Progenitor cell of endocrine pancreas (in vitro differentiated cells): ENCODE measurements at places on chromosomes 7 and 10.

DNA sequence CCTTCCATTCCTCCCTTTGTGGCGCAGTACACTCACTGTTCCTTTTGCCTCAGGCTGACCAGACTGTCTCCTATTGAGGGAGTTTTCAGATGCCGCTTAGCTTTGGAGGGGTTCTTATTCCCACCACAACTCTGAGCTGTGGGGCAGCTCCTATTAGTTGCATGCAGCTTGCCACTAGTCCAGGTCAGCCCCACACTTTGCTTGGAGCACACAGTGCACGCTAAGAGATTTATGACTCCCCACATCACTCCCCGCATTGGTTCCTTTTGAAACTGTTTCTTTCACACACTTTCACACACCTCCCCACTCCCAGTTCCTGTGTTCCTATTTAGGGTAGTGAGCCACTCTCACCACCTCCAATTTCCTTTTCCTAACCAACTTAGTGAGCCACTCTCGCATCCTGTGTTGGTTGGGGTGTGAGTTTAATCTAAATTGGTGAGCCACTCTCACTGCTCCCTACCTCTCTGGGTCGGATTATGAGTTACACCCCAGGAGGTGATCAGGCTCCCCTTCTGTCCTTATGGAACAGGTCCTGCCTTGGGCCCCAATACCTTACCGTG, 10.4 kb upstream of the ZNF485 start:
- H3K4me1 ChIP-seq: peaks cover 17% of the 10 kb centered on the region
- DNase-seq: no peak
- H3K27me3 ChIP-seq: peaks cover 2% of the 10 kb centered on the region
- H3K4me3 ChIP-seq: no peak overlapping the region
- H3K27ac ChIP-seq: no peak overlapping the region
- no peaks in the 10 kb centered on the region for H3K36me3 ChIP-seq

DNA sequence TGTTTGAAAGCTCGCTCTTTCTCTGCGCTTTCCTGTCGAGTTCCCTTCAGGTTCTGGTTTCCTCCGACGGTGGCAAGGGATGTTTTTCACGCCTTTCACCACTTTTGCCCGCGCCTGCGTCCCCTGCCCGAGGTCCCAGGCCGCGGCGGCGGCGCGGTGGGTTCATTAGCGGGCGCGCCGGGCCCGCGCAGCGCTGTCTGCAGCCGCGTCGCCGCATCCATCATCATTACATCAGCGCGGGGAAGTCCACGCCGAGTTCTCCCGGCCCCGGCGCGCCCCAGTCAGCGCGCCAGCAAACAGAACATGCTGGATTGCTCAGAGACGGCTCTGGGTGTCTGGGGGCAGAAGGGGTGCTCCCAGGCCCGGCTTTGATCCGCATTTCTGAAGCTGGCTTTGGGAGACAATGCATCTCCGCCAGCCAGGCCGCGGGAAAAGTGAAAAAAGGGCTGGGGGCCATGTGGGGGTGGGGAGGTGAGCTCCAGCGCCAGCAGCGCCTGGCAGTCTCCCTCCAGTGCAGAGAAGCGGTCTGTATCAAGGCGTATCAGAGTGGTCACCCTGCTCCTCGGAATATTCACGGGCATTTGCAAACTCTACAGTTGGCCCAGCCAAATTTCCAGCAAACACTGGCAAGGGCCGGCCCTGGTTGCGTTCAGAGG, 8.9 kb downstream of the GLI3 start:
- no peaks in the 10 kb centered on the region for H3K36me3 ChIP-seq
- no peak overlapping the region for H3K27ac ChIP-seq
- peaks cover 90% of the 10 kb centered on the region for H3K27me3 ChIP-seq
- peaks cover 6% of the 10 kb centered on the region for H3K4me1 ChIP-seq
- peak overlapping the region; percentile 64 for H3K4me3 ChIP-seq

- peaks cover 35% of the 10 kb centered on the region for H3K36me3 ChIP-seq
- no peaks in the 10 kb centered on the region for H3K4me1 ChIP-seq
- no peak overlapping the region for H3K4me3 ChIP-seq
- H3K27me3 ChIP-seq: no peaks in the 10 kb centered on the region
- DNase-seq: no peak
Observed at GRCh38 chr7:152145853-152146466, 120.5 kb downstream of the GALNT11 start.

- H3K4me1 ChIP-seq: peaks cover 14% of the 10 kb centered on the region
- H3K27me3 ChIP-seq: peaks cover 7% of the 10 kb centered on the region
- no peak for DNase-seq
- H3K4me3 ChIP-seq: no peak overlapping the region
Observed at GRCh38 chr10:124415210-124415609, 3.5 kb downstream of the OAT start.

DNA sequence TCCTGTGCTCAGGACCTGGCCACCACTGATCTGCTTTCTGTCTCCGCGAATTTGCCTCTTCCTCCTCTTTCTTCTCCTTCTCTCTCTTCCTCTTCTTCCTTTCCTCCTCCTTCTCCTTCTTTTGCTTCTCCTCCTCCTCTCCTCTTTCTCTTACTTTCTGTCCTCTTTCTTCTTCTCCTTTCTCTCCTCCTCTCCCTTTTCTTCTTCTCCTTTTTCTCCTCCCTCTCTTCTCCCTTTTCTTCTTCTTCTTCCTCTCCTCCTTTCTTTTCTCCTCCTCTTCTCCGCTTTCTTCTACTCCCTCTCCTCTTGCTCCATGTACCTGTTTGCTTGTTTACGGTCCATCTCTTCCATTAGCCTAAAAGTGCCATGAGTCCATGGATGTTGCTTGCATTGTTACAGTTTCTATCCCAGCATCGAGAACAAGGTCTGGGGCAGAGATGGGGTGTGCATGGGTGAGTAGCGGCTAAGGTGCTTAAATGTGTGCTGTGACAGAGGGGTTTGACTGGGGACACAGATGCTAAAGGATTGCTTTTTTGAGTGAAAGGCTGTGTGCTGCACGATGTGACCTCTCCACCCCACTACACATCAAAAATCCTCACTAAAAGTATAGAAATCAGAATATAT, 7.7 kb downstream of the SH2D4B start:
- H3K27ac ChIP-seq: no peak overlapping the region
- no peak for DNase-seq
- no peaks in the 10 kb centered on the region for H3K4me1 ChIP-seq
- H3K4me3 ChIP-seq: no peak overlapping the region
- no peaks in the 10 kb centered on the region for H3K36me3 ChIP-seq
- H3K27me3 ChIP-seq: peaks cover 19% of the 10 kb centered on the region

DNA sequence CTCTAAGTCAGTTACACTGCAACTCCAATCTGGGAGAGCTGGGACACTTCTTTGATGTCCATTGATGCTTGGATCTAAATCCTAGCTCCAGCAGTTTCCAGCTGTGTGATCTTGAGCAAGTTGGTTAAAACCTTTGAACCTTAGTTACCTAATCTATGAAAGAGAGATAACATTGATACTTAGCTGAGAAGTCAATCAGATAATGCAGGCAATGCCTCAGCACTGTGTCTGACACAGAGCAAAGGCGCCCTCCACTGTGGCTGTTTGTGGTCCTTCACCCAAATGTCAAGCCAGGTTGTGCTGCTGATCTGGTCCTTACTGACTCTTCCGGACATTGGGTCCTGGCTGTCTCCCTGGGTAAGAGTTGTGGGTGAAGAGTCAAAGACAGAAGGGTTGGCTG, 20.2 kb downstream of the DNTT start:
- peaks cover 7% of the 10 kb centered on the region for H3K4me1 ChIP-seq
- H3K27me3 ChIP-seq: peaks cover 31% of the 10 kb centered on the region
- no peak for DNase-seq
- no peak overlapping the region for H3K27ac ChIP-seq
- no peak overlapping the region for H3K4me3 ChIP-seq

DNA sequence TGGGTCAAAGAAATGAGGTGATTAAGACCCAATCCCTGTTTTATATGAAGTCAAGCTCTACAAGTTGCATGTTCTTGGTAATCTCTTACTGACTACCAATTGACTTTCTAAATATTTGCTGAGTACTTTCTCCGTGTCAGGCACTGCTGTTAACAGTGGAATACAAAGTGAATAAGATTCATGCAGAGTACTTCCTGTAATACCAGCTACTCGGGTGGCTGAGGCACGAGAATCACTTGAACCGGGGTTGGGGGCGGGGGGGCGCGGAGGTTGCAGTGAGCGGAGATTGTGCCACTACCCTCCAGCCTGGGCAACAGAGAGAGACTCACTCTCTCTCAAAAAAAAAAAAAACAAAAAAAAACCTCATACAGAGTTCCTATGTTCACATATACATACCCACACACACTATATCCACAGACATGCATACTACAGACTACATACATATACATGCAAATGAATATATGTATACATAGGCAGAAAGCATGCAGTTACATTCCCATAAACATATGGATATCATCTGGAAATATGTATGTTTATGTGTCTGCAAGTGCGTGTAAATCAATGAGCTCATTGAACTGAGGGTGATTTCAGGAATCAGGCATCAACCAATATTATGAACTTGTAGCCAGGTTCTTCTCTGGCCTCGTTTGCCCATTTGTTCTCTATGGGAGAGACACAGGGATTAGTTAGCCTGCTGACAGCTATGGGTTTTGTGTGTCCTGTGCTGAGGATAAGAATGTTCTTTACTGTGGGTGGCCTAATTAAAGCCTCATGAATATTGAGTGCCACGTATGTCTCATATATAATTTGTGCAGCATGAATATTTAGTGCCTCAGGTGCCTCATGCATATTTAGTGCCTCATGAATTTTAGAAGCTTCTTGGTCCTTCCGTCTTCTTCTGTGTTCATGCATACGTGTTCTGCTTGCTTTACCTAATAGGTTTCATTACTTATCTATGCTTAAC, 73.9 kb downstream of the BICC1 start:
- H3K4me3 ChIP-seq: no peak overlapping the region
- peaks cover 2% of the 10 kb centered on the region for H3K27me3 ChIP-seq
- H3K4me1 ChIP-seq: peaks cover 11% of the 10 kb centered on the region
- DNase-seq: no peak
